Activated CD4-positive, alpha-beta memory T cell treated with anti-CD3 and anti-CD28 coated beads for 36 hours (primary cell): ENCODE measurements at places on chromosomes 6 and 20. TPM values are rescaled to one million over a fixed set of nuclear protein-coding genes. Genes with fewer than 3 reads are reported as not detected.

Gene FOXF2
- not detected for total RNA-seq

Gene SIRPB2
- not detected for total RNA-seq

- no peak within 1 kb of the TSS for H3K4me3 ChIP-seq
- H3K4me1 ChIP-seq: peaks cover 2% of the 10 kb centered on the region
- no peak within 1 kb of the TSS for H3K27ac ChIP-seq
Measured at GRCh38 chr20:5316188-5317158, at the start of gene PROKR2. Gene PROKR2 (minus strand): TSS chr20:5316954. CDS start chr20:5314369, 2,585 bp downstream.

DNA sequence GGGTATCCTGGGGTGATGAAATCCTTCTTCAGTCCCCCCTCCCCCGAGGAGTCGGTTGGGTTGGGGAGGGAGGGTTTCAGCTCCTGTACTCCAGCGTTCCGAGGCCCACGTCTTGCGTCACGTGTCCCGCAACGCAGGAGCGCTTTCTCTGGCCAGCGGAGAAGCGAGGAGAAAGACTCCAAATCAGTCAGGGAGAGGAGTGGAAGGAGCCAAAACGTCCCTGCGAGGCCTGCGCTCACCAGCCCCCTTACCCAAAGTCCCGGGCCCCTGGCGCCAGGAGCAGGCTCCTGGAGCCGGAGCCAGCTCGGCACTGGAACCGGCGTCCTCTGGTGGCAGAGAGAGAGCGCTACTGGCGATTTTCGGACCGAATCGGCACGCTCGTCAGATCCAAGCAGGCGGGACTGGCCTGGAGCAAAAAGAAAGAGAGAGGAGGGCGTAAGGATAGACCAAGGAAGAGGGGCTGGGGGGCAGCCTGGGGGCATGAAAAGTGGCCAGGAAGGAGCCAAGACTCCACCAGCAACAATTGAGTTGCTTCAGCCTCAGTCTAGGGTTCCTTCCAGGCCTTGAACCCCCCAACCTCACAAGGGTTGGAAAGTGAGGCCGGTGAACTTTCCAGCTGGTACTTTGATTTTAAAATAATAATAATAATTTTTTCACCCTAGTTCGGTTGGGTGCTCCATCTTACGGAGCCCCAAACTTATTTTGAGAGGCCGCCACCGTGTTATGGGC, at the start of gene GNAS:
Gene GNAS (plus strand): TSS at position 174 of the 729 bp plus-strand sequence.
- DNase-seq: peak; percentile 73
- peaks cover 23% of the 10 kb centered on the region for H3K4me1 ChIP-seq
- peak within 1 kb of the TSS; percentile 86 for H3K4me3 ChIP-seq
- H3K27me3 ChIP-seq: peaks cover 49% of the 10 kb centered on the region

DNA sequence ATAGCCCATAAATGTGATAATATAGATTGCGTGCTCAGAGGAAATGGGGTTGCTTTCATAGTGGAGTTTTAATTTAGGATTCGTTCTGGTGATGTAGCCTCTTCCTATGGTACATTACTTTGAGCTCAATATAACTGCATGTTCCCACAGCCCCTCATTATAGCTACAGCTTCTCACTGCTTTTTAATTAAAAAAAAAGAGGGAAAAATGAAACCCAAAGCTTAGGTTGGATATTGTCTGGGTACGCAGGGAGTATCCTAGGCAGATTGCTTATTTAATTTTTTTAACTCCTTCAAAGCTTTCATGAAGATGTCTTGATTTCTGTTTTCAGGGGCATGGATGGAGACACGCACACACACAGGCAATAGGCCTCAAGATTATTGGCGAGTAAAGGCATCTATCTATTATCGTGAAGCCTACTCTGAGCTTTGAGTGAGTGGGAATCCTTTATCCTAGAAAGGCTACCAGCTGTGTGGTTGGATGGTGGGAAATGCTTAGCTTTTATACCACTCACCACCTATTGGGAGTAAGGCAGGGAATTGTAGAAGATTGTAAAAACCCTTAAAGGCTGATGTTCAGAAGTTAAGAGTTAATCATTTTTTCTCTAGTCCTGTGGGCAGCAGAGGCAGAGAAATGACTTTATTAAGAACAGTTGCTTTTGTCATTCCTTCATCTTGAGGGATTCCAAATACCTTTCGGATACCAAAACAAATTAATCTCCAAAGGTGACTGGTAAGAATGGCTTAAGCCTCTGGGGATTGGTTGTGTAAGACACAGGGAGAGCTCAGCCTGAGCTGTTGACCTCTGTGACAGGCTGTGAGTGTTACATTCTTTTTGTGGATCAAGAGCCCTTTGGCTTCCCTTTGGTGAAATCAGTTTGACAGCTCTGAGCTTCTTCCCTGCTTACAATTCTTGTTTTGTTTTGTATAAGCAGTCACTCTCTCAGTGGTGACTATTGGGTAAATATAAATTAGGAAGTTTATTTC, 33.4 kb downstream of the CTNNBL1 start:
- H3K27ac ChIP-seq: no peak overlapping the region
- no peaks in the 10 kb centered on the region for H3K27me3 ChIP-seq
- H3K4me3 ChIP-seq: no peak overlapping the region
- no peak for DNase-seq
- peaks cover 26% of the 10 kb centered on the region for H3K4me1 ChIP-seq

DNA sequence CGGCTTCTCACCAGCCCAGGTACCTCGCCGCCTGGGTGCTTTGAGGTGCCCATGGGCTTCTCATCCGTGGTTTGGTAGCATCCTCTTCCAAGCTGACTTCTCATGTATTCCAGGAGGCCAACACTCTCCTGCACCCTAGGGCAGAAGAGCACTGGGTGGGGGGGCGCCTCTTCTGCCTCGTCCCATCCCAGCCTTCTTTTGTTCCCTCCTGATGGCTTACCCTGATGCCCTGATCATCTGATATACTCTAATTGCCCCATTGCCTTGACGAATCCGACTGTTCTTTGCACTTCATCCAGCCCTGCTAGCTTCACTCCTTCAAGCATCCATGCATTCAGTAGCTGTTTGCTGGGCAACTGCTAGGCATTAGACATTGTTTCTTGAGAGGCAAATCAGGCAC, 60.6 kb downstream of the ZNF831 start:
- no peak overlapping the region for H3K4me3 ChIP-seq
- no peak overlapping the region for H3K27ac ChIP-seq
- peaks cover 10% of the 10 kb centered on the region for H3K36me3 ChIP-seq
- peaks cover 26% of the 10 kb centered on the region for H3K4me1 ChIP-seq
- H3K27me3 ChIP-seq: no peaks in the 10 kb centered on the region
- no peak for DNase-seq

Gene F13A1
- total RNA-seq: not detected

DNA sequence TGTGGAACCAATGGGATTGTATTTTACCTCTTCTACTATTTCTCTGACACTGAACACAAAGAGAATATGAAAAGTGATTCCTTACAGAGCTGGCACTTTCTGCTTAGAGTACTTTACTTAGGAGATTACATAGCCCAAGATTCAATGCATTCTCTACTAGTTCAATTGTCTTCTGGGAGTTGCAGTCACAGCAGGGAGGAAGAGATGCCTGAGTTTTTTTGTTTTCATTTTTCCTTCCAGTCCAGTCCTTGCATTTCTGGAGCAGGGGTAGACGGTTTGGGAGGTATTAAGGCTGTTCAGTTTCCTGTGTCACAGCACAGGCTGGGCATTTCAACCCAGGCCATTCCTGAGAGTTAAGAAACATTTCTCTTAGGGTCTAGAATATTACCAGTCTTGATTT, 42.0 kb upstream of the SLC2A12 start:
- H3K4me1 ChIP-seq: no peaks in the 10 kb centered on the region
- no peaks in the 10 kb centered on the region for H3K36me3 ChIP-seq
- H3K4me3 ChIP-seq: no peak overlapping the region
- peaks cover 11% of the 10 kb centered on the region for H3K27me3 ChIP-seq
- no peak for DNase-seq
- H3K27ac ChIP-seq: no peak overlapping the region

Gene LKAAEAR1
- total RNA-seq: not detected

GRCh38 chr20:16699293-16699692, 30.5 kb upstream of the SNRPB2 start:
- no peaks in the 10 kb centered on the region for H3K36me3 ChIP-seq
- no peak overlapping the region for H3K4me3 ChIP-seq
- no peak overlapping the region for H3K27ac ChIP-seq
- peaks cover 5% of the 10 kb centered on the region for H3K27me3 ChIP-seq
- H3K4me1 ChIP-seq: no peaks in the 10 kb centered on the region

- H3K4me1 ChIP-seq: peaks cover 24% of the 10 kb centered on the region
- no peak overlapping the region for H3K4me3 ChIP-seq
- DNase-seq: no peak
- no peaks in the 10 kb centered on the region for H3K36me3 ChIP-seq
- H3K27ac ChIP-seq: no peak overlapping the region
Measured at GRCh38 chr20:35299780-35300179, 7.6 kb upstream of the FAM83C start.

GRCh38 chr20:44217342-44218092, 6.9 kb upstream of the OSER1 start:
- H3K4me3 ChIP-seq: peak overlapping the region; percentile 66
- no peaks in the 10 kb centered on the region for H3K27me3 ChIP-seq
- no peaks in the 10 kb centered on the region for H3K36me3 ChIP-seq

DNA sequence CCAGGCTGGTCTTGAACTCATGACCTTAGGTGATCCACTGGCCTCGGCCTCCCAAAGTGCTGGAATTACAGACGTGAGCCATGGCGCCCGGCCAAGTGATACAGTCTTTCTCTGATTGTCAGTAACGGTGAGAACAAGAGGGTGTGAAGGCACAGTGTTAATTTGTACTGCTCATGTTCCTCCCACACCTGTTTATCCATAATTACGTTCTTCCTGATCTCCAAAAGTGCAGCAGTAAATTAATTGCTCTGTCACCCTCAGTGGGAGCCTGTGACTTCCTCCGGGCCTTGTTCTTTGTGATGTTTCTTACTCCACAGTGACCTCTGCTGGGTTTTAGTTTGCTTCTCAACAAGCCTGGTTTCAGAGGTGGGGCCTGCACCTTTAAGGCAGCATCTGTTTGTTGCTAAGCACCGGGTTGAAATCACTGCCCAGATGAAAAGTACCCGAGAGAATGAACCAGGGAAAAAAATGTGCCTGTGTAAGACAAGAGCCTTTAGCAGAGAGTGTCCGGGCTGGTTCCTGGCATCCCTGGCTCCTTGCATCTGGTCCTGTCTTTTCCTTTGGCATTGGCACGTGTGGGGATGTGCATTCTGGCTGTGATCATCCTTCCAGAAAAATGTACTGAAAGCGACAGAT, 89.1 kb upstream of the CLDN20 start:
- no peaks in the 10 kb centered on the region for H3K36me3 ChIP-seq
- peaks cover 50% of the 10 kb centered on the region for H3K4me1 ChIP-seq
- peak; percentile 73 for DNase-seq
- peak overlapping the region; percentile 7 for H3K27ac ChIP-seq

Gene PEDS1
- 15.0 TPM for total RNA-seq

GRCh38 chr20:36856691-36857635, 19.0 kb upstream of the TLDC2 start:
- no peaks in the 10 kb centered on the region for H3K36me3 ChIP-seq
- H3K27me3 ChIP-seq: peaks cover 5% of the 10 kb centered on the region
- H3K4me1 ChIP-seq: peaks cover 15% of the 10 kb centered on the region
- no peak overlapping the region for H3K4me3 ChIP-seq

- peaks cover 13% of the 10 kb centered on the region for H3K4me1 ChIP-seq
- peaks cover 4% of the 10 kb centered on the region for H3K27me3 ChIP-seq
- no peak for DNase-seq
- no peak overlapping the region for H3K4me3 ChIP-seq
- no peak overlapping the region for H3K27ac ChIP-seq
Measured at GRCh38 chr6:169559592-169559991, 142.2 kb downstream of the WDR27 start.

Gene PCK1
- not detected for total RNA-seq

GRCh38 chr6:166351715-166352285, 9.5 kb upstream of the SFT2D1 start:
- H3K27ac ChIP-seq: no peak overlapping the region
- H3K36me3 ChIP-seq: peaks cover 4% of the 10 kb centered on the region
- H3K27me3 ChIP-seq: peaks cover 4% of the 10 kb centered on the region
- DNase-seq: no peak

DNA sequence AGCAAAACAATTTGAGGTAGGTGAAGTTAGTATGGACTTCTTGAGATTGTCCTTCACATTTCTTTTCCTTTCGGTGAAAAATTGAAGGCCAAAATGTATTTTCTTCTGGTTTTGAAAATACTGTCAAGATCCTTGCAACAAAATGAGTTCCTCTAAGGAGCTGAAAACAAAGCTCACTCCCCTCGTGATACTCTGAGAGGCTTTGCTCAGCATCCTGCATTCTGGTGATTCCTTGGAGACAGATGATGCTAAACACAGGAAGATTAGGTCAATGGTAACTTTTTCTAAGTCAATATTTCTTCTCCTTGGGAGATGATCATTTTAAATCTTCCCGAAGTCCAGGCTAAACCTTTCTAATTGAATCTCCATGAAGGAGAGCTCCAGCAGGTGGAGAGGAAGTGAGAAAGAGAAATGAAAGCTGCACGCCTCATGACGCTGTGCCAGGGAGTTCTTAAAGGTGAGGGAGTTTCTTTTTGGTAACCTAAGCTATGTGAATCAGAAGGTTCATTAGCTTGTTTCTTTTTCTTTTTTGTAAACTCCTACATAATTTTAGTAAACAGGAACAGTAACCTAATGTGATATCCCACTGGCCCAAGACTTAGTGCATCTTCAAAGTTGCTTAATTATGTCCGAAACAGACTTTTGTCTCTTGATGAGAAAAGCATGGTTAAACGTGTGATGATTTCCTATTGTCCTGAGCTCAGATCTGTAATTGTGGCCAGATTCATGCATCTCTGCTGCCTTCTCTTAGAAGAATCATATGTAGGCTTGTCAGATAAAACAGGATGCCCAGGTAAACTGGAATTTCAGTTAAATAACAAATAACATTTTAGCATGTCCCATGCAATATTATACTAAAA, 15.0 kb downstream of the ESR1 start:
- DNase-seq: no peak
- H3K36me3 ChIP-seq: no peaks in the 10 kb centered on the region
- H3K27ac ChIP-seq: no peak overlapping the region
- H3K27me3 ChIP-seq: no peaks in the 10 kb centered on the region
- H3K4me1 ChIP-seq: peaks cover 4% of the 10 kb centered on the region

- DNase-seq: no peak
- no peak overlapping the region for H3K27ac ChIP-seq
- H3K36me3 ChIP-seq: peaks cover 61% of the 10 kb centered on the region
- peaks cover 29% of the 10 kb centered on the region for H3K4me1 ChIP-seq
Measured at GRCh38 chr6:24779416-24780016, 4.8 kb downstream of the GMNN start.

GRCh38 chr20:51696304-51697071, 71.7 kb downstream of the ATP9A start:
- no peak overlapping the region for H3K4me3 ChIP-seq
- no peaks in the 10 kb centered on the region for H3K36me3 ChIP-seq
- DNase-seq: no peak

Gene COL10A1
- total RNA-seq: not detected

Gene THBD
- total RNA-seq: not detected

GRCh38 chr6:143970456-143971218, 37.4 kb downstream of the PLAGL1 start:
- H3K4me1 ChIP-seq: no peaks in the 10 kb centered on the region
- no peaks in the 10 kb centered on the region for H3K27me3 ChIP-seq
- no peaks in the 10 kb centered on the region for H3K36me3 ChIP-seq
- DNase-seq: no peak
- H3K27ac ChIP-seq: no peak overlapping the region

Gene COL19A1
- total RNA-seq: 0.02 TPM

GRCh38 chr6:125995972-125996580, 9.7 kb downstream of the TRMT11 start:
- peaks cover 23% of the 10 kb centered on the region for H3K36me3 ChIP-seq
- no peaks in the 10 kb centered on the region for H3K27me3 ChIP-seq
- H3K27ac ChIP-seq: no peak overlapping the region
- no peak overlapping the region for H3K4me3 ChIP-seq
- H3K4me1 ChIP-seq: peaks cover 28% of the 10 kb centered on the region
- peak; percentile 74 for DNase-seq
